ENCODE measurements at places on chromosomes 3 and 15.

- DNase-seq: no peak
Observed at GRCh38 chr3:30245858-30246622, 360.4 kb upstream of the TGFBR2 start.

GRCh38 chr3:133301731-133302130, 98.1 kb upstream of the BFSP2 start:
- DNase-seq: no peak

GRCh38 chr3:186967686-186968085, 37.4 kb downstream of the ST6GAL1 start:
- no peak for DNase-seq

DNA sequence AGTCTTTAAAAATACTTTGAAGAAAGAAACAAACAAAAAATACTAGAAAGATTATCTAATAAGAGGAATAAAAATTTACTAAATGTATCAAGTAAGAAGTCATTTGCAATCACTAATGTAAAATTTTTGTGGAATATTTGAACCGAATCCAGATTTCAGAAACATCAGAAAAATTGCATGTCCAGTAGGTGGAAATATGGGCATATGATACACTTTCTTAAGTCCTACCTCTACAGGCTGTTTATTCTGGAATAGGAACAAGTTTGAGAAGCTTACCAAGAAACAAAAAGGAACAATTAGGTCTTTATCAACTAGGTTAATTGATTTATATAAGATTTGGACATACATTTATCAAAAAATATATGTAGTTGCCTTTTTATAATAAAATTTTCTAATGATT, 292.9 kb upstream of the ROBO1 start:
- no peak for DNase-seq

DNA sequence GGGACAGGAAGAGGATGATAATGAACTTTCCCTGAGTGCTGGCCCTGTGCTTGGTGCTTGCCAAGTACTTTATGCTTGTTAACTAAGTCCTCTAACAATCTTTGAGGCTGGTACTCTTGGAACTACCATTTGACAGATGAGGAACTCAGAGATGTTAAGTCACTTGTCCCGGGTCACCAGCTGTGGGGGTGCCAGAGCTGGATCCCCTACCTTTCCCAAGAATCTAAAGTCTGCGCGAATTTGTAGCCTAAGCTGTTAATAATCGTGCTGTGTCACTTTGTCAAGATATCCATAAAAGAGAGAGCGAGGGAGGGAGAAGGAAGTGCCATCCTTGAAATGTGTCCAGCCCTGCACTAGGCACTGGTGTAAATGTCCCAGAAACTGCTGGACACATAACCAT, 19.0 kb upstream of the ACOX2 start:
- DNase-seq: no peak

GRCh38 chr3:158057666-158058065, 48.6 kb downstream of the SHOX2 start:
- no peak for DNase-seq
